ENCODE measurements at places on chromosomes 2 and 18.

- DNase-seq: no peak
Measured at GRCh38 chr2:67255933-67256615, 141.1 kb upstream of the ETAA1 start.

GRCh38 chr2:232488721-232489300, 1.2 kb upstream of the ECEL1 start:
- no peak for DNase-seq

DNA sequence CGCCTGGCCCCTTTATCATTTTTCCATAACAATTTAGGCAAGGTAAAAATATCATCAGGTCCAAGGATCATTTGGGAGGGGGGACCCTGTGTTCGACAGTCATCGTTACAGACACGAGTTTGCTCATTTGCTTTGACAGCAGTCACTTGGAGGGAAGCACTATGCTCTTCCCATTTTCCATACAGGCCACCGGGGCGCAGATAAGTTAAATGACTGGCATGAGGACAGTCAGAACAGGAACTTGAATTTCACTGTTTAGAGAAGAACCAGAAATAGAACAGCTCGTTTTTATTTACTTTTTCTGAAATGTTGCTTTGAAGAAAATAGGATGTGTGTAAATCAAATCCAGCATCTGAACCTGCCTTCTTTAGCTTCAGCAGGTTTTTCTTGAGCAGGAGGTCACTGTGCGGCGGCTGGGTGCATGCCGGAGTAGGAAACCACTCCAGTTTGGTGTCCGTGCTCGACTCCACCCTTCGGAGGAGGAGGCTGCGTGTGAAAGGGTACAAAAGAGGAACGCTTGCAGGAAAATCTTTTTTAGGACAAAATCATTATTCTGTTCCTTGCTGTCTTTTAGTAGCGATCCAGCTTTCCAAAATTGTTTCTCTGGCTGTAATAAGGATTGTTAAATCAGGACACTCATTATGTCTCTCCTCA, 15.2 kb downstream of the NPAS2 start:
- DNase-seq: no peak

GRCh38 chr2:11750422-11750821, 4.0 kb downstream of the LPIN1 start:
- peak; percentile 84 for DNase-seq

- DNase-seq: no peak
Measured at GRCh38 chr2:193845604-193846003, 1650.9 kb upstream of the TMEFF2 start.

- DNase-seq: no peak
Measured at GRCh38 chr2:152617456-152618192, 99.6 kb downstream of the PRPF40A start.

GRCh38 chr2:23350041-23350791, 34.8 kb upstream of the KLHL29 start:
- DNase-seq: no peak

DNA sequence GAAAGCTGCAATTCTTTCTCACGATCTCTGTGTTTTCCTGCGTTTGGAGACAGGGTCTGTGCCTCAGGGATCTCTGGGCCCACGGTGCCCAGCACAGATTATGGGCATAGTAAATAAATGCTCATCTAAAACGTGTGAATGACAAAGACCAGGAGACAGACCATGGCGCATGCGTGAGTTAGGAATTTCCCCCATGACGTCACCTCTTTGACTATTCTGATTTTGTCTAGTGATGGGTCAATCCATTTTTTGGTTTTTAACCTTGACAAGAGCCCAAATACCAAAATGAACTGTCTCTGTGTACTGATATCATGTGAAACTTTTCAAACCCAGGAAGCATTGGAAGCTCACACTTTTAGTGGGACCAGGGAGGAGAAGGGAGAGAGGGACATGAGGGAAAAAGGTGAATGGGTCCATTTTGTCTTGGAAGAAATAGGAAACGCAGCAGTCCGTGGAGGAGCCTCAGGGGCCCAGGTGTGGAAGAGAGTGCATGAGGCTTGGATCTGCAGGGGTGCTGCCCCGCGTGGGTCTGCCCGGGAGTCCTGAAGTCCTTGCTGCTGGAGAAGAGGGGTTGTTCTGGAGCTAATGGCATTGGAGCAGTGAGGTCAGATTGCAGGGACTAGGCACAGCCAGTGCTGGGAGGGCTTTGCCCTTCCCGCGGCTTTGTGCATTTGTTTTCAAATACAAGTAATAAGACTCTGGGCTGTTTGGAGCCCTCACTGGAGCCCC, 172.2 kb downstream of the ASB1 start:
- no peak for DNase-seq

- no peak for DNase-seq
Measured at GRCh38 chr2:10282611-10283105, 20.0 kb upstream of the HPCAL1 start.

DNA sequence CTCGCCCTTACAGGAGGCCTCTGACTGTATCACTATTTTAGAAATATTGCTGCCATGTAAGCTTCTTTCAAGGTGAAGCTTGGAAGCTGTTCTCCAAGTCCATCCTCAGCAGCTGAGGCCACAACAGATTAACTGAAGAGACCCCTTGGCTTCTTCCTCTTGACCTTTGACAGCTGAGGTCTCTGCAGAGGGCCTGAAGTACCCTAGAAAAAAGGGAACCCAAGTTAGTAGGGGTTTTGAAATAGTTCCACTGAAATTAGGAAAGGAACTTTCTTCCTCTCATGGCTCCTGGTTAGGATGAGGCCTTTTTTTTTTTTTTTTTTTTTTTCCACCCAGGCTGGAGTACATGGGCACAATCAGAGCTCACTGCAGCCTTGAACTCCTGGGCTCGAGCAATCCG, 15.5 kb upstream of the IHH start:
- DNase-seq: no peak

- no peak for DNase-seq
Measured at GRCh38 chr2:31335921-31336585, 78.5 kb downstream of the XDH start.

GRCh38 chr2:29317077-29317517, 201.9 kb downstream of the CLIP4 start:
- DNase-seq: peak; percentile 87

- peak; percentile 33 for DNase-seq
Measured at GRCh38 chr18:48412339-48412929, 3.3 kb upstream of the ZBTB7C start.

- no peak for DNase-seq
Measured at GRCh38 chr2:17976871-17977746, 98.6 kb downstream of the KCNS3 start.

GRCh38 chr18:45374878-45375630, 240.2 kb upstream of the SLC14A2 start:
- DNase-seq: no peak

DNA sequence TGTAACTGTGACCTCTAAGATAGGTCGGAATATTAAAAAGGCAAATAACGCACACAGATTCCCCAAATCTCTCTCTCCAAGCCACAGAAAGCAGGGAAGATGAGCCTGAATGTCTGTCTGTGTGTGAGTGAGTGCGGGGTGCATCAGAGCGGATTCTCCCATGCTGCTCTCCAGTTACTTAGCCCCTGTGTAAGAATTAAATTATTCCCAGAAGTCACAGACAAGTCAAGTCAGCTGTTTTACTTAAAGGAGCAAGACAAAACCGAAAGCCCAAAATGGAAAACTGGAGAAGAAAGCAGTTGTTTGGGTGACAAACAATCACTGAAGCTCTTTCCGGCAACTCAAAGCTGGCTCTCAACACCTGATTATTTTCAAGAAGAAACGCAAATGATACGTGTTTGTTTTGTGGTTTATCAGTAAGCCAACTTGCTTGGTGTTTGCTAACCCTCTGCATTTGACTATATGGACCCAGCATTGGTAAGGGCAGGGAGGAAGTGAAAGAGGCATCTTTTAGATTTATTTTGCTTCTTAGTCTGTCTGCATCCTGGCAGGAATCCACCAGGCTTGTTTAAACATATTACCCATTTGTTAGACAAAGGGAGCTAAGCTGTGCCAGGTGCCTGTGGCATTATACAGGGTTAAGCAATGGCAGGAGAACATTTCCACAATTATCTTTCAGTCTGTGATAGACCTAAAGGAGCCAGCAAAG, 121.5 kb upstream of the CREB1 start:
- peak; percentile 67 for DNase-seq

GRCh38 chr2:60882971-60883753, 1.8 kb downstream of the REL start:
- peak; percentile 78 for DNase-seq

GRCh38 chr2:217784996-217785543, 217.7 kb downstream of the TNS1 start:
- DNase-seq: no peak

DNA sequence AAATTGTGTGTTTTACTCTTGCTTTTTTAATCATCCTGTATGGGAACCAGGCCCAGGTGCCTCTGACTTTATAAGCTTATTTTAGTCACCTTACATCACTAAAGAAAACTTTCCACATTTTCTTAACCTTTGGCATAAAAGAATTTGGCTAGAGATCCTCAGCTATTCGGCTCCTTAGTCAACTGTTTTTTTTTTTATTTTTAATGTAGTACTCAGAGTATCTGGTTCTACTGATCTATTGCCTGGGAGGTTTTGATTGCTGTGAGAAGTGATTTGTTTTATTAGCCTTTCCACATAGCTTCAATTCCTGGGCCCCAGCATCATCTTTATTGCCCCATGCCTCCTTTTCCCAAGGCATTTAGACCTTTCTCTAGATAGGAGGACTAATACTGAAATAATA, 121.0 kb downstream of the MYO1B start:
- DNase-seq: no peak

DNA sequence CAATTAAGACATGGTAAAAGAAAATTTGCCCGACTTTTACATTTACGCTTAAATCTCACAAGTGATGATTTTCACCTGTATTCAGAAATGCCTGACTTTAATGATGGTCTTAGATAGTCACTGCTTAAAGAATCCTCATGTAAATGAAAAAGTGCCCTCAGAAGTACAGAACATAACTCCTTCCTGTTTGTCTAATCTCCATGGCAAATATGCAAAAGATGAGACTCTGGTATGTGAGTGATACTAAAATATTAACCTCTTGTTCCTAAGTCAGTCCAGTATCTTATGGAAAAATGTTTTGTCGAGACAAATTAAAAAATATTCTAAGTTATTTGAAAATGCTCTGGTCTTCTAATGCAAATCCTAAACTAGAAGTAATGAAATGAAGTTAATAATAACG, 29.2 kb downstream of the KCTD1 start:
- DNase-seq: no peak

GRCh38 chr2:3434654-3435053, 55.2 kb downstream of the TRAPPC12 start:
- DNase-seq: no peak

Measured in GM12865 (cell line).